ENCODE measurements at places on chromosomes 3 and 15. TPM values are rescaled to one million over a fixed set of nuclear protein-coding genes. Genes with fewer than 3 reads are reported as not detected.

The HTR3E gene
- not detected for total RNA-seq

The IL17RD gene
- not detected for total RNA-seq

The OR5K2 gene
- not detected for total RNA-seq

The PLA2G4B gene
- 4.2 TPM for total RNA-seq

The ANKUB1 gene
- not detected for total RNA-seq

The VEPH1 gene
- not detected for total RNA-seq

The TLR9 gene
- 2.0 TPM for total RNA-seq

The VGLL3 gene
- total RNA-seq, result not detected

The PIERCE2 gene
- total RNA-seq, result not detected

DNA sequence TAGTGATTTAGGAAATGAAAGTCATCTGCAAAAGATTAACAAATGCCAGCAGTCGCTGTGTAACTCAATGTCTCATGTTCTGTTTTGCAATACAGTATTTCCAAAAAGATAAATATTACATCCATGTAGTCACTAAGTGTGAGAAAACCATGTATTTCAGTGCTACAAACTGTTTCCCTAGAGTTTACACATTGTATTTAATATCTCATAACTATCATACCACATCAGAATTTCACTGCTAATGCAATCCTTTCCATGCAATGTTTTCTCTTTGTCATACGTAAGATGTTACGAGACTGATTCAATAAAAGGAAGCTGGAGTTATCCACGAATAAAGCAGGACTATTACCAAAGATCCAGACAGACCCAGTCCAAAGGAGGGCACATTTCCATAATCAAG is 269.4 kb downstream of the GBE1 start:
- DNase-seq, result no peak

DNA sequence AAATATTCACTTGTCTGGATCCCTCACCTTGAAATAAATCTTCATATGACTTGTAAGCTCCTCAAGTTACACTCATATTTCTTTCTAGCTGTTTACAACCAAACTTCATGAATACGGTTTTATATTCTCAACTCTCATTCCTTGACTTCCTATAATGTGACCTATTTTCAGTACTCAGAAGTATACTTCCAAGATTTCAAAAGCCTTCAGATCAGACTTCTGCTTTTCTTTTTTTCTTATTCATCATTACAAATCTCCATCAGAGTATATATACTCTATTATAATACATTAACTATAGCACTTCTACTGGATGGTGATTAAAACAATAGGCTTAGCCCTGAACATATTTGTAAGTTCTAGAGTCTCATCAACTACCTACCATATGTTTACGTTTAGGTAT is 123.6 kb upstream of the ALCAM start:
- DNase-seq, result no peak

DNA sequence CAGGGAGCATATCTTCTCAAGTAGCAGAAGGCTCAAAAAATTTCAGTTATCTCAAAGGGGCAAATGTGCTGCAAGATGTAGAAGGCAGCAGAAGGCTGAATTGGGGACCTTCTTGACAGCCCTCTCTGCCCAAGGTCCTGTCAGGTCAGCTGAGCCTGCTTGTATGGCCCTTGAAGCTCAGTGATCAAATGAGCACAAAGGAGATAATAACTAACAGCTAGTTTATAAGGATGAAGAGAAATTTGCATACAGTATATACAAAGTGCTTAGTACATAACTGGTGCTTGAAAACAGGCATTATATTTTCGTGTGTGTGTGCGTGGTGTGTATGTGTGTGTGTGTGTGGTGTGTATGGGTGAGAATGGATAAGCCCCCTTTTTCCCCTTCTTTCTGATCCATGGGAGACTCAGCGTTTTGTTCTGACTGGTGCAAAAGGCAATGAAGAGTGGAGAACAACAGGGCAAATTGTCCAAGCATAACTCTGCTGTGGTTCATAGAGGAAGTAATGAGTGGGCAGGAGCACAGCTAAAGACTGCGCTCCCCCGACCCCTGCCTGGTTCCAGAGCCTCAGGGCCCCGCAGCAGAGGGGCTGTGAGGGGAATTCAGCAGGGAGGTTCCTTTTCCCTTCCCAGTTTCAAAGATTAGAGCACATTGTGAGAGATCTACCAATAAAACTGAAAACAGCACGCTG is 356.8 kb upstream of the NR2F2 start:
- DNase-seq, result no peak

DNA sequence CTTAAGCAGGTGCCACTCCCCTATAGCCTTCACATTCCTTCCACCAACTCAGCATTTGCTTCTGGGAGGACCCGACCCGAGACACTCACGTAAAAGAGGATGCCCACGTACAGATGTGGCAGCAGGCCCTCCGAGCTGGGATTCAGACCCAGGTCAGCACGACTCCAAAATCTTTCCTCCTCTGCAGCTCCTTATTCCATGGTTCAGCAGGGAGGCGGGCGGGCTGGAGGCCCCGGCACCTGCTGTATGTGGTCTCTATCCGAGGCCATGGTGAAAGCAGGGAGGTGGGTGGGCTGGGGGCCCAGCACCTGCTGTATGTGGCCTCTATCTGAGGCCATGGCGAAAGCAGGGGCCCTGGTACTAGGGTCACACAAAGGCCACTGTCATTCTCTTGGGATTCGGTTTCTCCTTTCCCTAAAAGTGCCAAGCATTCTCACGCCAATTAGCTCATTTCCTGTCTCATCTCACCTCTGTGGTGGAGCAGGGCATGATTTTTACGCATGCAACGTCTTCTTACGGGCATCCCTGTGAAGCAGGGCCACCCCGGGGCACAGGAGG is 5.9 kb upstream of the MUC4 start:
- no peak for DNase-seq

GRCh38 chr3:78507196-78507984 is 1260.4 kb downstream of the ROBO1 start:
- no peak for DNase-seq

DNA sequence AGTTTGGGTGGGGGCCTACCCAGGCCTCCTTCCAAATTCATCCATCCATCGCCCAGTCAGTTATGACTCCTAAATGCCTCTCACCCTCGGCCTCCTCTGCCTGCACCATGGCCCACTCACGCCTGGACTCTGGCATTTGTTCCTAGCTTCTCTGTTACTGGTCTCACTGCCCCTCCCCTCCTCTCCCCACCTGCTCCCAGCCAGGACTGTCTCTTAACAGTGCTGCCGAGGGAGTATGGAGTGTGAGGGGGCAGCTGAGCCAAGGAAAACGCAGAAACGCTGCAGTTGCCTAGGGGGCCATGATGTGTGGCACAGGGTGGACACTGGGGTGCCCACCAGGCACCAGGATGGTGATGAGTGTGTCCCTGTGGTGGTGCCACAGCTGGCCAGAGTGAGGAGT is 3.1 kb downstream of the RCCD1 start:
- no peak for DNase-seq

GRCh38 chr3:137946356-137946973 is 63.5 kb upstream of the CLDN18 start:
- DNase-seq, result peak; percentile 73

- DNase-seq, result no peak
Measured at GRCh38 chr3:45178183-45179023, 32.2 kb upstream of the CDCP1 start.

- no peak for DNase-seq
Measured at GRCh38 chr15:62394079-62394478, 229.0 kb upstream of the C2CD4B start.

- no peak for DNase-seq
Measured at GRCh38 chr3:63631670-63632069, 20.8 kb upstream of the SNTN start.

DNA sequence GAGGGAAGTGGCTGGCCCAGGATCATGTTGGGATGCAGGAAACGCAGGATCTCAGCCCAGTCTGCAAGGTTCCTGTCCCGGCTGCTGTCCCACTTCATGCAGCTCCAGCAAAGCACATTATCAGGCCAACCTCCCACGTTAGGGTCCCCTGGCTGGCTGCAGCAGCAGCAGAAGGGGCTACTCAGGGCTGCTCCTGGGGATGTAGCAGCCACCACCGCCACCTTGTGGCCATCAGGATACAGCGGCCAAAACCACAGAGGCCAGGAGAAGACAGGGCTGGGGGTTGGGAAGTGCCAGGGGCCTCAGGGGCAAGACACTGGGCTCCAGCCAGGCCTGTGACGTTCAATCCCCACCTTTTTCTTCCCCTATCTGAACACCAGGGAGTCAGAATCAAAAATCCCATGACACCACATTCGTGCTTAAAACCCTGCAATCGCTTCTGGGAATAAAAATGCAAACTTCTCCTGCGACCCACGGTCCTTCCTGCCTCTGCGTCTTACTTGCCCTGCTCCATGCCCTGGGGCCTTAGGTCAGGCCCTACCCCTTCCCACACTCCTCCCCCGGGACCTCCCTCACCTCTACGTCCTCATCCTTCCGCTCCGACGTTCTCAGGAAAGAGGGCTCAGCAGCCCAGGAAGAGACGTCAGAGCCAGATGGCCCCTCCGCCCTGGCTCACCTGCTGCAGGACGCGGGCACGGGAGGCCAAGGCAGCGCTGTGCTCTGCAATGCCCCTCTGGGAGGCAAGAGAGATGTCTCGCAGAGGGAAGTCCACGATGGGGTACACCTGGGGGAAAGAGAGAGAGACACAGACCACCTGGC is 21.5 kb downstream of the SSUH2 start:
- DNase-seq, result peak; percentile 63

GRCh38 chr3:166425900-166426611 is 588.8 kb upstream of the BCHE start:
- no peak for DNase-seq

DNA sequence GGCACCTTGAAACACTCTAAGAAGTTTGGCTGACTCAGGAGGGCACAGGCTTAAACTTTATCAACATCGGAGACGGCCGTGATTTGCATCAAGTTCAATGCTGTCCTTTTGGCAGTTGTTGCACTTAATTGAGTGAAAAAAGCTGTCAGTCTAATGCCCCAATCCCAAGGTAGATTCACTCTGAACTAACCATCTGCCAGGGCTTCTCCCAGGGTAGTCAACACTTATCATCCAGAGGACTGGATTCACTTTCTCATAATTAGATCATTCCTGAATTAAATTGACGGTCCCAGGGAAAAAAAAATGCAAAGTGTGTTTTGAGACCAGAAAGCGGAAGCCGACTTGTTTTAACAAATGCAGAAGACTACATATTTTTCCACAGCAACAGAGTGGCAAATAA is 28.5 kb downstream of the RORA start:
- no peak for DNase-seq

GRCh38 chr3:52216585-52217408 is 8.6 kb downstream of the TLR9 start:
- DNase-seq, result peak; percentile 57

DNA sequence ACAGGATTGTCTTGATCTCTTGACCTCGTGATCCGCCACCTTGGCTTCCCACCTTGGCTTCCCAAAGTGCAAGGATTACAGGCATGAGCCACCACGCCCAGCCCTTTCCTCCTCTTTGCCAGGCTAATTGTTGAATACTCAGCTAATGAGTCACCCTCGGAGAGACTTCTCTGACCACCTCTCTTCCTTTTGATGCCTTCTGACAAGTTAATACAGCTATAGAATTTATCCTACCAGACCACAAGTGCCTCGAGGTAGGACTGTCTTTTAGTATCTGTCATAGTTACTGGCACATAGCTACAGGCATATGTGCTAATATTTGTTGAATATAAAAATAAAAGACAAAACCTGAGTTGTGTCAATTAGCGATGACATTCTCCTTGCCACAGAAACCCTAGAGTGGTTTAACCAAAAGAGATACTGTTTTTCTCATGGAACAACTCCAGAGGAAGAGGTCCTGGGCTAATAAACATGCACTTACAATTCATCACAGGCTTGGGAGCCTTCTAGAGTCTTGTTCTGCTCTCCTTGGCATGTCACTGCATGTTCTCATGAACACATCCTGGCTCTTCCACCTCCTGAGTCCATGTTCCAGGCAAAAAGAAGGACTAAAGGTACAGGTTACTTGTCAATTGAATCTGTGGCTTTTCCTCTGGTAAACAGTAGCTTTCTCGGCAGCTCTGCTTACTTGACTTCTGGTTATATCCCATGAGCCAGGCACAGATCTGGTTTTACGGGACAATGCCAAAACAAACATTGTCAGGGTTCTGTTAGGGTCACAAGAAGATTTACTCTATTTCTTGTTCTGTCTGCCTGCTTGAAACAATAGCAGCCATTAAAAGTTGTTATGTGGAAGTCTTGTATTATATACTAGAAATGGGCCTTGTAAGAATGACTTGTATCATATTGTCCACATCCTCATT is 332.3 kb downstream of the THSD4 start:
- DNase-seq, result no peak

- no peak for DNase-seq
Measured at GRCh38 chr15:62369454-62369853, 204.4 kb upstream of the C2CD4B start.

- DNase-seq, result no peak
Measured at GRCh38 chr15:89138999-89139612, 50.9 kb downstream of the ABHD2 start.

DNA sequence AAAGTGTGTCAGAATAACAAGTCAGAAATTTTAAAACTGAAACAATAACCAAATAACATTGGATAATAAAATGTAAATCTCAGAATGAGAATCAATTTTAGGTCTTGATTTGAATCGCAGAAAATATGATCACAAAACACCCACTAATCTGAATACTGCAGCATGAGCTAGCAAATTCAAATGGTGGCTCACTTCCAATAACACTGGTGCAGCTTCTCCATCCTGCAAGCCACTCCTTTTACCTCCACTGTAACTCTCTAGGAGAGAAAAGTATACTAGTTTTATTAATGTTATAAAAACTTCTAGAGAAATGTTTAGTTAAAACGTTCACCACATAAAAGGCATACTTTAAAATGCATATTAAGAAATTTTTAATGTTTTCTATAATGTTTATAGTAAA is 30.4 kb downstream of the UBE3A start:
- DNase-seq, result no peak

DNA sequence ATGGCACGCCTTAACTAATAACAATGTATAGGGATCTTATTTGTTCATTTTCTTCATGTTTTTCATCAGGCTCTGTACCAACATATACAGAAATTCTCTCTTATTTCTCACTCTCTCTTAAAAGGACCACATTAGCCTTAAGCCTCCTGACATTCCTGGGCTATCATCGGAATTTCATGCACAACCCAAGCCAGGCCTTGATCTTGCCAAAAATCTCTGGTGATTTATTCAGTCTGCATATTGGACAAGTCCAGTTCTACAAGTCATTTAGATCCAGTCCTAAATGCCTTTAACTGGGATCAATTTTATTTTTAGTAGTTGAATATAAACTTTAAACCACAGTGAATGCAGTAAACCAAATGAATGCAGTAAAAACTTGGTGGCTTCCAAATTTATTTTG is 385.4 kb downstream of the MECOM start:
- DNase-seq, result no peak

DNA sequence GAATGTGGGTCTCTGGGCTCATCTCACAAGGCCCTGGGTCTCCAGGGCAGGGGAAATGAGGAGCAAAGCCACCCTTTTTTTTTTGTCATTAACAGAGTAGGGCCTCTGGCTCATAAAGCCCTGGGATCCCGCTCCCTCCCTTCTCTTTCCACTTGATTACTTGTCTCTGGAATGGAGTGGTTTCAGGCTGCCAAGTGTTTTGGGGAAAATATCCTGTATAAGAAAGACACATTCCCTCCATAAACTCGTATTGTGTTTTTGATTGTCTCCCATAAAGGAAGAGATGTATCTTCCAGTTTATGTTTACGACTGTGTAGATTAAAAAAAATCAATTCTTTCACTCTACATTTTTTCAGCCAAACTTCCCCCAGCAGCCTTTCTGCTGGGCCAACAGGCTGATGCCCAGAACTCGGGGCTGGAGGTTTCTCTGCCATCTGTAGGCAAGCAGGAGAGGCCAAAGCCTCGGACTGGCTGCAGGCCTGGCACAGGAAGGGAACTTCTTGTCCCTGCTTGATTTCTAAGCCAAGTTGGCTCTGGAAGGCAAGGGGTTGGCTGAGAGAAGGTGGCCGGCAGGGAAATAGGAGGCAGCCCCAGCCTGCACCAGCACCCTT is 49.4 kb upstream of the INSYN1 start:
- no peak for DNase-seq

GRCh38 chr15:45326280-45326679 is 52.1 kb downstream of the GATM start:
- no peak for DNase-seq

Measured in activated CD8-positive, alpha-beta T cell treated with anti-CD3 and anti-CD28 coated beads for 36 hours (primary cell).